ENCODE measurements at places on chromosomes 2 and 18.

GRCh38 chr2:106336737-106337136, 131.5 kb downstream of the RGPD3 start:
- no peak for DNase-seq

- no peak for DNase-seq
Measured at GRCh38 chr2:37642907-37643729, 28.3 kb downstream of the CDC42EP3 start.

DNA sequence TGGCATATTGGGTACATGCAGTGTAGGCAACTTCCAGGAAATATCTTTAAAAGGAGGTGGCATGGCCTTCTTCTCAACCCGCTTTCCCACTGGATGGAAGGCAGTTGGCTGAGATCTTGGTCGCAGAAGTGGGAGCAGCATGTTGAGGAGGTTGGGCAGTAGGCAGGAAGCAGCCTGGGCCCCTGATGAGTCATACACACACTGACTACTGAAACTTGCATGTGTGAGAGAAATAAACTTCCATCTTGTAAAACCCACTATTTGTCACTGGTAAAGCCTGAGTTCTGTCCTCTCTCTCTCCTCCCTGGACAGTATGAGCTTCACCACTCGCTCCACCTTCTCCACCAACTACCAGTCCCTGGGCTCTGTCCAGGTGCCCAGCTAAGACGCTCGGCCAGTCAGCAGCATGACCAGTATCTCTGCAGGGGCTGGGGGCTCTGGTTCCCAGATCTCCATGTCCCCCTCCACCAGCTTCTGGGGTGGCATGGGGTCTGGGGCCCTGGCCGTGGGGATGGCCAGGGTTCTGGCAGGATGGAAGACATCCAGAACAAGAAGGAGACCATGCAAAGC, 233.8 kb upstream of the SPRED2 start:
- DNase-seq: no peak

DNA sequence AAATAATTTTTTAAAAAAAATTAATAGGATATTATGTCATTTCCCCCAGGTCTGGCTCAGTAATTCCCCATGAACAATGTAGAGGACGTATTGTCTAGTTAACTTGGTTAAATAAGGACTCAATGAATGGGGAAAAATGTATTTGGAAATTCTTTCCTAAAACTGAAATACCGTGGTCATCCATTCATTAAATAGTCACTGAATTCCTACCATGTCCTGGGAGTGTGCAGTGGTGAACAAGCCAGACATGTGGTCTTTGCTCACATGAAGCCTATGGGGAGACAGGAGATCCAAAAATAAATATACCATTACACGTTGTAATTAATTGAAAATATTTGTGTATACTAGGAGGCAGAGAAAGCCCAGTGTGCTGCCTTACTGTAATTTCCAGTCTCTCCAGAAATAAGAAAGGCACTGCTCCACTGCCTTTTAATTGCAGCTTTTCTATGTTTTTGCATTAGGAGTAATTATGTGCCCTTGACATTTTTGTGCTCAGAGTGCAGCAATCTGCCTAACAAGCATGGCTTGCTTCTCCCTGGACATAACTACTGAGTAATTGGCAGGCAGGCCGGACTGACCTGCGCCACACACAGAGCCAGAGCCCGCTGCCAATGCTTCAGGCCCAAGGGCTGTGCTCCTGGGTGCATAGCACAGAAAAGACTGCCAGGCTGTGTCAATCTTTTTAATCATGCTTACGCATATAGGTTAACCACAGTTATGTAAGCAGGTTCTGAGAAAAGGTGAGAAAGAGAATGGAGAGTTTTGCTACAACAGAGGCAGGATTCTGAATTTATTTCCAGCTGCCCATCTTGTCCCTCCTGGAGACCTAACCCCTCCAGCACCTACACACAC, 22.2 kb upstream of the TTC39C start:
- DNase-seq: no peak

GRCh38 chr2:119126650-119127049, 31.9 kb downstream of the C1QL2 start:
- DNase-seq: no peak

DNA sequence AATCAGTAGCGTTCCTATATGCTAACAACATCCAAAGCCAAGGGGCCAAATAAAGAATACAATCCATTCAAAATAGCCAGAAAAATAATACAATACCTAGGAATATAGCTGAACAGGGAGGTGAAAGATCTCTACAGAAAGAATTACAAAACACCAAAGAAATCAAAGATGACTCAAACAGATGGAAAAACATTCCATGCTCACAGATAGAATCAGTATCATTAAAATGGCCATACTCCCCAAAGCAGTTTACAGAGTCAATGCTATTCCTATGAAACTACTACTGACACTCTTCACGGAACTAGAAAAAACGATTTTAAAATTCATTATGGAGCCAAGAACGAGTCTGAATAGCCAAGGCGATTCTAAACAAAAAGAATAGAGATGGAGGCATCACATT, 57.4 kb downstream of the CCBE1 start:
- no peak for DNase-seq

Measured in uterus (tissue), 4 donors.